ENCODE measurements at places on chromosomes 5 and 9. TPM values are rescaled to one million over a fixed set of nuclear protein-coding genes. Genes with fewer than 3 reads are reported as not detected.
A peak's percentile ranks its signal among the peaks of the same experiment; 100 is the strongest.

- no peaks in the 10 kb centered on the region for H3K4me1 ChIP-seq
- no peak overlapping the region for H3K4me3 ChIP-seq
- no peak overlapping the region for H3K27ac ChIP-seq
- DNase-seq, result no peak
- no peaks in the 10 kb centered on the region for H3K36me3 ChIP-seq
Observed at GRCh38 chr9:11471321-11471720, 858.5 kb upstream of the PTPRD start.

DNA sequence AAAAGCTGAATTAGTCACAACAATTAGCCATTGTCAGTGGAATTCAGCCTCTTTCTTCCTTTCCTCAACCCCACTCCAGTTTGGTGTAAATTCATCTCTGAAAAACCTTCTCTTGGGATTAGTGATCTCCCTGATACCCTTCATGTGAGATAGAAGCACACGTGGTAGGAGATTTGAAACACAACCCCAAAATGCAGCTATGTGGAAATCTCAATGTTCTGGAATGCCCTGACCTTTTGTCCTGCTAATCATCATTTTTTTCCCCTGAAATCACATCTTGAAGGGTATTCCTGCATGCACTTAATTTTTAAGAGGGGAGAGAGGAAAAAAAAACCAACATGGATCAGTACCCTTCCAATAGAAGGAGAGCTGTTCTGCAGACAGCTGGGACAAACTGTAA is 612.6 kb downstream of the EBF1 start:
- DNase-seq, result no peak
- no peak overlapping the region for H3K4me3 ChIP-seq
- H3K36me3 ChIP-seq, result no peaks in the 10 kb centered on the region
- no peaks in the 10 kb centered on the region for H3K27me3 ChIP-seq

DNA sequence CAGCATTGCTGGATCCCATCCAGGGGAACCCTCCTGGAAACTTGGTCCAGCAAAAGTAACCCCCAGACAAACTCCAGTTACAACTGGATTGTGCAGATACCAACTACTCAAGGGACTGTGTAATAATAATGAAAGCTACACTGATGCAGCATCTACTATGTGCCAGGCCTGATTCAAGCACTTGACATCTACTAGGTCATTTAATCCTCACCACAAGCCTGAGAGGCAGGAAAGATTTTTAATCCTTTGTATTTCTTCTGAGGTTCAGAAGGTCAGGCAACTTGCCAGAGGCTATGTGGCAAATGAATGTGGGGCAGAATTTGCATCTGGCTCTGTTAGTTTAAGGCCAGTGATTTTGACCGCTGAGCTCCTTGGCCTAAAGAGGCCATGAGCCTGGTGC is 29.5 kb upstream of the FOXI1 start:
- no peaks in the 10 kb centered on the region for H3K4me1 ChIP-seq
- H3K27ac ChIP-seq, result no peak overlapping the region

- no peak overlapping the region for H3K4me3 ChIP-seq
- no peak overlapping the region for H3K27ac ChIP-seq
- no peak for DNase-seq
- no peaks in the 10 kb centered on the region for H3K27me3 ChIP-seq
- H3K36me3 ChIP-seq, result peaks cover 44% of the 10 kb centered on the region
- peaks cover 6% of the 10 kb centered on the region for H3K4me1 ChIP-seq
Observed at GRCh38 chr9:37491939-37492338, 6.2 kb downstream of the POLR1E start.

DNA sequence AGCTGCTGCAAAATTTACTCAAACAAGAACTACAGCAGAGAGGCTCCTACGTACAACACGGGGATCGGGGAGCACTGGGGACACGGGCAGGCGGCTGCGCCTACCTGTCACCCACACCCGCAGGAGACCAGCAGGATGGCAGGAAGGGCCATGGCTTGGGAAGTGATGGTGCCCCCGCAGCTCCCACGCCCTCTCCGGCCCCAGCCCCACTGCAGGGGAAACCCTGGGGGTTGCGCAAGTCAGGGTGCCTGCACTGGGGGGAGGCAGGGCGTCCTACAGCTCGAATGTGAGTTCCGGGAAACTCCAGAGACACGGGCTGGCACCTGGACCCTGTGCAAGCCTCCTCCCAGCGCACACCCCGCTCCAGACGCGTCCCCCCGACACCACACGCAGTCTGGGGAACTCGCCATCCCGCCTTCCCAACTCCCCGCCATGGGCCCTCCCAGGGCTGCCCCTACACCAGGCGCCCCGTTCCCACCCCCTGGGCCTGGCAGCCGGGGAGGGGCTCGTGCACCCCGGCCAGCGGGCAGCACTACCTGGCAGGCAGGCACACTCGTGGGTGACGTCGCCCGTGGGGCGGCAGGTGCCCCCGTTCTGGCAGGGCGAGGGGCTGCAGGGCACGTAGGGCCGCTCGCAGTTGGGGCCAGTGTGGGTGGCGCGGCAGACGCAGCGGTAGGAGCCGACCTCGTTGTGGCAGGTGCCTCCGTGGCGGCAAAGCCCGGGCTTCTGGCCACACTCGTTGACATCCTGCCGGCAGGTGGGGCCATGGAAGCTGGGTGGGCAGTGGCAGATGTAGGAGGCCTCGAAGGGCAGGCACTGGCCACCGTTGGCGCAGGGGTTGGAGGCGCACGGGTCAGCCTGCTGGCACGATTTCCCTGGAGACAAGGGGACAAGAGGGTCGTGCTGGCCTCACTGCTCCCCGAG is 23.3 kb downstream of the NOTCH1 start:
- DNase-seq, result no peak
- H3K27me3 ChIP-seq, result no peaks in the 10 kb centered on the region
- H3K36me3 ChIP-seq, result peaks cover 34% of the 10 kb centered on the region
- H3K4me3 ChIP-seq, result no peak overlapping the region
- no peak overlapping the region for H3K27ac ChIP-seq

- no peak overlapping the region for H3K4me3 ChIP-seq
- H3K4me1 ChIP-seq, result no peaks in the 10 kb centered on the region
- DNase-seq, result no peak
- H3K36me3 ChIP-seq, result no peaks in the 10 kb centered on the region
Observed at GRCh38 chr9:8280811-8281210, 481.2 kb upstream of the DMAC1 start.

GRCh38 chr9:38437193-38437823 is 13.1 kb upstream of the IGFBPL1 start:
- H3K36me3 ChIP-seq, result no peaks in the 10 kb centered on the region
- H3K4me1 ChIP-seq, result peaks cover 15% of the 10 kb centered on the region
- H3K4me3 ChIP-seq, result no peak overlapping the region
- H3K27me3 ChIP-seq, result no peaks in the 10 kb centered on the region

DNA sequence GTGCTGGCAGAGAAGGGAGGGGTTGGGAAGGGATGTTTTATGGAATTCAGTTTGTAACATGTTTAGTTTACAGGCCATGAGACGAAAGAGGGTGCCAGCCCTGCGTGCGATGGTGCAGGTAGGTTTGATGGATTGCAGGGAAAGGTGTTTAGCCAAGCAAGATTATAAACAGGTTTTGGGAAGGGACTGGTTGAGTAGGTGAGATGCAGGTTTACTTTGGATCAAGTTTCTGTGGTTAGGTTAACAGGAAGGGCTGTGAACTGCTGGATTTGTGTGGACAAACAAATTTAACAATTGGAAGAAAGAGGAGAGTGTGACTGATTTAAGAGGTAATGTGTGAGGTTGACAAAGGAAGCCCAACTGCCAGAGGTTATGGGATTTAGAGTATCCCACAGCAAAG is 32.6 kb upstream of the GPX3 start:
- no peaks in the 10 kb centered on the region for H3K4me1 ChIP-seq
- peaks cover 5% of the 10 kb centered on the region for H3K27me3 ChIP-seq
- no peak for DNase-seq
- no peaks in the 10 kb centered on the region for H3K36me3 ChIP-seq
- H3K4me3 ChIP-seq, result no peak overlapping the region
- no peak overlapping the region for H3K27ac ChIP-seq

GRCh38 chr5:150615141-150615699 is 25.2 kb upstream of the SYNPO start:
- DNase-seq, result peak; percentile 64
- peaks cover 28% of the 10 kb centered on the region for H3K4me1 ChIP-seq
- H3K4me3 ChIP-seq, result no peak overlapping the region
- peaks cover 4% of the 10 kb centered on the region for H3K27me3 ChIP-seq

GRCh38 chr9:5510989-5511388 is 658 bp downstream of the PDCD1LG2 start:
- peaks cover 22% of the 10 kb centered on the region for H3K4me1 ChIP-seq
- peak; percentile 41 for DNase-seq
- no peaks in the 10 kb centered on the region for H3K36me3 ChIP-seq
- H3K4me3 ChIP-seq, result peak overlapping the region; percentile 52

DNA sequence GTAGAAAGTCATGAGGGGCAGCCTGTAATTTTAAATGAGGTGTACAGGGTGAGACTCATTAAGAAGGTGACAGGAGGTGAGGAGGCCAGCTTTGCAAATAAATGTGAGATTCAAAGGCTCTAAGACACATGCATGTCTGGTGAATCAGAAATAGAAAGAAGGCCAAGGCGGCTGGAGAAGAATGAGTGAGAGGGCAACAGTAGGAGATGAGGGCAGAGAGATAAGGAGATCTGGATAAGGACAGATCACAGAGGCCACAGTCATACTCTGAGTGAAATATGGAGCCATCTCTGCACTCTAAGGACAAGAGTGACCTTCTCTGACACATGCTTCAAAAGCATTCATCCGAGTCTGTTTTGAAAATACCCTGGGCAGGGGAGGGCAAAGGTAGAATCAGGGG is 90.7 kb downstream of the RAD23B start:
- no peaks in the 10 kb centered on the region for H3K4me1 ChIP-seq
- H3K27me3 ChIP-seq, result peaks cover 7% of the 10 kb centered on the region
- DNase-seq, result no peak
- no peaks in the 10 kb centered on the region for H3K36me3 ChIP-seq
- H3K4me3 ChIP-seq, result no peak overlapping the region

GRCh38 chr5:178784391-178784790 is 53.9 kb upstream of the ZNF354A start:
- H3K27me3 ChIP-seq, result no peaks in the 10 kb centered on the region
- no peaks in the 10 kb centered on the region for H3K4me1 ChIP-seq
- H3K27ac ChIP-seq, result no peak overlapping the region
- H3K36me3 ChIP-seq, result no peaks in the 10 kb centered on the region
- DNase-seq, result no peak

- no peaks in the 10 kb centered on the region for H3K4me1 ChIP-seq
- H3K27ac ChIP-seq, result no peak overlapping the region
- no peaks in the 10 kb centered on the region for H3K36me3 ChIP-seq
- H3K27me3 ChIP-seq, result no peaks in the 10 kb centered on the region
Observed at GRCh38 chr5:117463881-117464570, 889.4 kb upstream of the SEMA6A start.

GRCh38 chr5:66814146-66814991 is 218.2 kb downstream of the MAST4 start:
- peaks cover 17% of the 10 kb centered on the region for H3K27me3 ChIP-seq
- no peaks in the 10 kb centered on the region for H3K36me3 ChIP-seq
- no peak overlapping the region for H3K27ac ChIP-seq
- no peaks in the 10 kb centered on the region for H3K4me1 ChIP-seq

The SH3TC2 gene
- 7.9 TPM for total RNA-seq

The SLC25A48 gene
- not detected for total RNA-seq

The ANKRD33B gene
- 2.5 TPM for total RNA-seq

The CDKN2AIPNL gene
- 18.1 TPM for total RNA-seq

The ENHO gene
- total RNA-seq, result not detected

The CCDC187 gene
- total RNA-seq, result not detected

The HTR1A gene
- not detected for total RNA-seq

The AGXT2 gene
- not detected for total RNA-seq

The EDIL3 gene
- 101 TPM for total RNA-seq

The OLFML2A gene
- 1.4 TPM for total RNA-seq

The PCDHGA2 gene
- 3.4 TPM for total RNA-seq

Data from IMR-90 (cell line).